K562 (cell line): ENCODE measurements at places on chromosomes 16 and 17. TPM values are rescaled to one million over a fixed set of nuclear protein-coding genes. Genes with fewer than 3 reads are reported as not detected.

DNA sequence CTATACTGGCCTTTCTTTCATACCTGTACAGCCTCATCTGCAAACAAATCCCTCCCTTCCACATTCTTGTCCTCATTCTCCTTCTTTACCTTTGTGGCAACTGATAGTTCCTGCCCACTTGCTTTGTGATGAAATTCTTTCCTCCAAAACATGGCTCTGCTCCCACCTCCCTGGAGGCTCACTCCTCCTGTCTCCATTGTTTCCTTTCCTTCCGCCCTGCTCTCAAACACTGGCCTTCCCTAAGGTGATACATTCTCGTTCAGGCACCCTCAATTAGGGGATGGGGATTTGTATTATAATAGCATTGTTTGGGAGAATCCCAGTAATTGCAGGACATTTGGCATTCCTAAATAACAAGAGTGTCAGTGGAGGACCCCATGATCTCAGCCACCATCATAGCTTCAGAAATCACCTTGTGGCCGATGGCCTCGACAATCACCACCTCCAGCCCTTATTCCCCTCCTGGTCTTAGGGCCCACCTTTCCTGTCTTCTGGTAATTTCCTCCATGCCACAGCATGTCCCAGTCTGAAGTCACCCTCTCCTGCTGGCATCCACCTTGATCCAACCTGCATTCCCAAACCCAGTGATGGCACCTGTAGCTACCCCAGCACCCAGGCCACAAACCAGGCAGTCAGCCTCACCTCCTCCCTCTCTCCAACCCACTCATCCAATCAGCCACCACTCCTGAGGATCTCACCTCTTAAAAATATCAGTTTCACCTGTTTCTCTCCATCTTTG is 7.9 kb downstream of the UNC119 start:
- no peak for DNase-seq
- H3K4me3 ChIP-seq, result no peak overlapping the region
- no peaks in the 10 kb centered on the region for H3K27me3 ChIP-seq
- H3K36me3 ChIP-seq, result 0 out of 3 replicates have a peak, but pooled peaks cover 3% of the 10 kb centered on the region

DNA sequence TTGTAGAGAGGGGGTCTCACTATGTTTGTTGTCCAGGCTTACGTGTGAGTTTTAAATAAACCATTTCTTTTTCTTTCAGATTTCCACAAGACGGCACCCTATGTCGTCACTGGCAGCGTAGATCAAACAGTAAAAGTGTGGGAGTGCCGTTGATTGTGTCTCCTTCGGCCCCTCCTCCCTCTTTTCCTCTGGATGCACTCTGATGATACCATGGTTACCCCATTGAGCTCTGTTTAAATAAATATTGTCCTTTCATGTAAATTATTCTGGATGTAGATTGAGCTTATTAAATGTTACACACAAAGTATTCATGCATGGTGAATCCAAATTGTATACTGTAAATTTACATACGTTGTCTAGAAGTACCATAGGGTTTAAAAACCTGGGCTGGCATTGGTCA is 29.9 kb downstream of the CLUH start:
- H3K27me3 ChIP-seq, result no peaks in the 10 kb centered on the region
- no peaks in the 10 kb centered on the region for H3K4me1 ChIP-seq
- H3K27ac ChIP-seq, result no peak overlapping the region
- H3K4me3 ChIP-seq, result no peak overlapping the region

- no peaks in the 10 kb centered on the region for H3K36me3 ChIP-seq
- no peak overlapping the region for H3K4me3 ChIP-seq
- no peak for DNase-seq
- no peak overlapping the region for H3K27ac ChIP-seq
- H3K4me1 ChIP-seq, result no peaks in the 10 kb centered on the region; the same call in 2 of the 3 replicates
These were observed 23.0 kb upstream of the IL21R start for GRCh38 chr16:27378871-27379481.

DNA sequence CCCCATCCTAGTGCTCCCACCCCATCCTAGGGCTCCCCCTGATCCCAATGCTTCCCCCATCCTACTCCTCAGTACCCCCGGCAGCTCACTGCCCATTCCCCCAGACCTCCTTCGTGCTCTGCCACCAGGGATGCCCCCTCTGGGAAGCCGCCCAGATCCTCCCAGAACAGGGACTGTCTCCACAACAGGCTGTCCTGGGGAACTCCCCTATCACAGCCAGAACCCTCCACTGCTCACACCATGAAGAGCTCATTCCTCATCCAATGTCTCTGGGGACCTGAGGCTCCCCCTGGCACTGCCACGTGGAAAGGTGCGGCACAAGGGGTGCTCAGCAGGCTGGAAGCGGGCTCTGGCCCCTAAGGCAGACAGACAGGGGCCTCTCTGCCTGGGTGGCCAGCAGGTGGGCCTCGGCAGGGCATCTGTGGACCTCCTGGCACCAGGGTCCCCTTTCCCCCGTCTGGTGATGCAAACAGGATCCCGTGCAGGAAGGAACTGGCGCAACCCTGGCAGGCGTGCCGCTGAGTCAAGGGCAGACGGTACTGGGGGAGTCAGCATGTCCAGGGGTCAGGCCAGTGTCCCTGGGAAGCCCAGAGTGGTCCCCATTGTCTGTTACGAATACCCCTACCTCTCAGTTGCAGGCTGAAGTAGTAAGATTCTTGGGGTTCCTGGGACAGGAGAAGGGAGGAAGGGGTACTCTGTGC is 14.8 kb upstream of the PVALEF start:
- peaks cover 18% of the 10 kb centered on the region; the same call in 2 of the 3 replicates for H3K27me3 ChIP-seq
- H3K4me3 ChIP-seq, result no peak overlapping the region
- H3K27ac ChIP-seq, result no peak overlapping the region
- H3K4me1 ChIP-seq, result peaks cover 19% of the 10 kb centered on the region

DNA sequence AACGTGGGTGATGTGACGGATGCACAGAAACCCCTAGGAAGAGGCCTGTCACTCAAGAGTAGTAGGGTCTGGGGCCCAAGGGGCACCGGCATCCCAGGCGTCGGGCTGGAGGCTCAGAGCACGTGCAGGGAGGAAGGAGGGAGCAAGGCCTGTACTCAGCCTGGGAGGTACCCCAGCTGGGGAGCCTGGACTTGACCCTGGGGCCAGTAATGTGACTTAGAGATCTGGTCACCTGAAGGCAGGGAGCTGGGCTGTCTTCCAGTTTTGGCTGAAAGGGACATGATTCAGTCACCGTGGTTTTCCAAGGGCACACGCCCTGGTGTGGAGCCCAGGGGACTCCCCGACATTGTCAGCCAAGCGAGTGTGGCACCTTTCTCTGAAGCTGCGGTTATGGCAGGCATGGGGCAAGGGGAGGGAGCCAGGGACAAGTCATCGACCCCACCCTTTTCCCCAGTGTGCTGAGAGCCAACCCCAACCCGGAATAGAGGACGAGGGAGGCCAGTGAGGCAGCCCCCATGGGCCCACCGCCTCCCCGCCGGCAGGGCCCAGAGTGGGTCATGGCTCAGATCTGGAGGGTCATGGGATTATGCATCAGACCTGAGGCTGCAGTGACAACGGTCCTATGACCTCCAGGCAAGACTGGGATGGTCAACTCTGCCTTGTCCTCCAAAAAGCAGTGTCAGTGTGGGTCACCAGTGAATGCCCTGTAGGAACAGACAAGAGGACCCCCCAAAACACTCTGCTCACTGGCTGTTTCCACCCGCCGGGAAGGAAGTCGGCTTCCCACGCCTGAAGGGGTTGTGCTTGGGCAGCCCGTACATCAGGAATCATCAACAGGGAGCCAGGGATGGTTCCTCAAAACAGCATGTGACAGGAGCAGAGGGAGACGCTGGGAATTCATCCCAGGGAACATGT is 41.9 kb downstream of the MEAK7 start:
- peaks cover 47% of the 10 kb centered on the region for H3K27me3 ChIP-seq
- H3K4me1 ChIP-seq, result peaks cover 15% of the 10 kb centered on the region
- H3K4me3 ChIP-seq, result no peak overlapping the region
- no peak overlapping the region for H3K27ac ChIP-seq
- DNase-seq, result no peak
- H3K36me3 ChIP-seq, result no peaks in the 10 kb centered on the region

DNA sequence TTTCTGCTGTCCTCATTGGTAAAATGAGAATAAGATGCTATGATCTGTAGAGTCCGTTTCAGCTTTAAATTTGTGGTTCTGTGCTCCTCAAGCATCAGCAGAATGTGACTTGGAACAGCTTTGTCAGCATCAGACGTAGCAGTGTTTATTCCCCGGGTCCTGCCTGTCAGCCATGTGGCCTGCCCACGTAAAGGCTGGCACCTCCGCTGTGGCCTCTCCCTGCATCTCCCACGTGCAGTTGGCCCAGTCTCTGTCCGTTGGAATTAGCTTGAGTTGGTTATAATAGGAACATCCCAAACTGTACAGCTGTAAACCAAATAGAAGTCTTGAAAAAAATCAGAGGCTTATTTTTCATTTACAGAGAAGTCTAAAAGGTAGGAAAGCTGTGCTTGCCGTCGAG is 61.7 kb downstream of the ARHGAP44 start:
- no peak overlapping the region for H3K27ac ChIP-seq
- H3K4me1 ChIP-seq, result no peaks in the 10 kb centered on the region
- no peaks in the 10 kb centered on the region for H3K27me3 ChIP-seq
- no peak overlapping the region for H3K4me3 ChIP-seq
- no peak for DNase-seq

- no peaks in the 10 kb centered on the region for H3K36me3 ChIP-seq
- no peaks in the 10 kb centered on the region for H3K27me3 ChIP-seq
These were observed 128.4 kb downstream of the CDH11 start for GRCh38 chr16:64993464-64993863.

GRCh38 chr16:81515721-81516120 is 71.1 kb downstream of the CMIP start:
- H3K4me3 ChIP-seq, result no peak overlapping the region
- H3K4me1 ChIP-seq, result peaks cover 26% of the 10 kb centered on the region
- no peaks in the 10 kb centered on the region for H3K27me3 ChIP-seq
- peaks cover 28% of the 10 kb centered on the region; the same call in 2 of the 3 replicates for H3K36me3 ChIP-seq
- DNase-seq, result no peak

DNA sequence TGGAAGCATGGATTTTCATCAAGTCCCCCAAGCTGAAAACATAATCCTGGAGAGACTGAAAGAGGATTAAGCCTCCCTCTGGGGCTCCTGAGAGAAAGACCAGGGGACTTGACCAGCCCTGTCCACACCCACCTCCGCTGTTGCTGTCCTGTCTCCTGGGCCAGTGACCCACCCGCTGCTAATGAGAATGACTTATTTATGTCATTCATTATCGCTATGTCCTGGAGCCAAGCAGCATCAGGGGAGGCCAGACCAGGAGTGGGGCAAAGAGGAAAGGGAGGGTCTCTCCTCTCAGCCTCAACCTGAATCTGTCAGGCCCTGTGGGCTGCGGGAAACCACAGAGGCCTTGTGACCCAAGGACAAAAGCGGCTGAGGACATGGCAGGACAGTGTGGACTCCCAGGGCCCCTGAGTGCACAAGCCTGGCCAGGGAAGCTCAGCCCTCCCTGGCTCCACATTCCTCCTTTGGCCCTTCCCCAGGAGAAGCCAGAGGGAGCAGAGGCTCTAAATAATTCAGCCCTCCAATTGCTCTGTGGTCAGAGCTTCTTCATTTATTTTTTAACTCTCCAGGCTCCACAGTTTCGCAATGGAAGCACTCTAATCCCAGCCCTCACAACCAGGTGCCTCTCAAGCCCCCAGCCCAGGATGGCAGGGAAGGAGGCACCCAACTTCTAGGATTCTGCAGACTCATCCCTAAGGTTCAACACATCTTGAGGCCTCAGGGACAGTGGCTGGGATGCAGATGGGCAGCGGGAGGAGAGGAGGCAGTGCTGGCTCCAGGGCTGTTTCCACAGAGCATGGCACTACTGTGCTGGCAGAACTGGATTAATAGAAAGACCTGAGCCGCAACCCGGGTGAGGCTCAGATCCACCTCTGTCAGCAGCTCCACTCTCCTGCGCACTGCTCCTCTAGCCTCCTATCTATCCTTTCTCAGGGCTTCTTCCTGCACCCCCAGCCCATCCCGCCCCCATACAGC is 19.1 kb downstream of the CUEDC1 start:
- H3K36me3 ChIP-seq, result no peaks in the 10 kb centered on the region
- no peak overlapping the region for H3K4me3 ChIP-seq
- no peak for DNase-seq

GRCh38 chr16:66291833-66292232 is 74.7 kb upstream of the CDH5 start:
- no peak for DNase-seq
- H3K4me3 ChIP-seq, result no peak overlapping the region
- no peaks in the 10 kb centered on the region for H3K36me3 ChIP-seq
- no peaks in the 10 kb centered on the region; the same call in 2 of the 3 replicates for H3K27me3 ChIP-seq
- no peaks in the 10 kb centered on the region for H3K4me1 ChIP-seq

GRCh38 chr16:29686740-29687332 is 7.9 kb downstream of the QPRT start:
- H3K27ac ChIP-seq, result no peak overlapping the region
- H3K36me3 ChIP-seq, result peaks cover 60% of the 10 kb centered on the region
- H3K4me3 ChIP-seq, result no peak overlapping the region
- DNase-seq, result no peak
- H3K27me3 ChIP-seq, result no peaks in the 10 kb centered on the region

- H3K4me3 ChIP-seq, result no peak overlapping the region
- H3K4me1 ChIP-seq, result peaks cover 24% of the 10 kb centered on the region
- H3K36me3 ChIP-seq, result no peaks in the 10 kb centered on the region
- H3K27me3 ChIP-seq, result no peaks in the 10 kb centered on the region
- peak overlapping the region; percentile 98 for H3K27ac ChIP-seq
These were observed 1.4 kb upstream of the TENT4B start for GRCh38 chr16:50151756-50152155.

- H3K4me1 ChIP-seq, result no peaks in the 10 kb centered on the region
- no peak overlapping the region for H3K4me3 ChIP-seq
- H3K36me3 ChIP-seq, result no peaks in the 10 kb centered on the region
- no peak for DNase-seq
- no peak overlapping the region for H3K27ac ChIP-seq
These were observed 508.7 kb downstream of the KCNJ2 start for GRCh38 chr17:70677783-70678647.

- no peak for DNase-seq
- no peaks in the 10 kb centered on the region; the same call in 1 of the 2 replicates for H3K4me1 ChIP-seq
- no peaks in the 10 kb centered on the region for H3K36me3 ChIP-seq
- peaks cover 5% of the 10 kb centered on the region for H3K27me3 ChIP-seq
- no peak overlapping the region for H3K4me3 ChIP-seq
These were observed 123.5 kb downstream of the IRF8 start for GRCh38 chr16:86022381-86022960.

TP53TG3 gene
- total RNA-seq, result 2.8 TPM in 2 replicates

KRT24 gene
- not detected in 2 replicates for total RNA-seq

GUCY2D gene
- total RNA-seq, result not detected in 2 replicates

CLEC18B gene
- total RNA-seq, result 6.0 and 6.5 TPM in 2 replicates

AP1G1 gene
- total RNA-seq, result 50.3 and 59.2 TPM in 2 replicates

MMP15 gene
- 20.3 and 20.4 TPM in 2 replicates for total RNA-seq

MT1H gene
- total RNA-seq, result not detected in 2 replicates

LGALS9B gene
- not detected in 2 replicates for total RNA-seq
